ENCODE measurements at places on chromosomes 11 and 22.

GRCh38 chr22:24290459-24290858 is 19.8 kb downstream of the SPECC1L start:
- no peak for DNase-seq

DNA sequence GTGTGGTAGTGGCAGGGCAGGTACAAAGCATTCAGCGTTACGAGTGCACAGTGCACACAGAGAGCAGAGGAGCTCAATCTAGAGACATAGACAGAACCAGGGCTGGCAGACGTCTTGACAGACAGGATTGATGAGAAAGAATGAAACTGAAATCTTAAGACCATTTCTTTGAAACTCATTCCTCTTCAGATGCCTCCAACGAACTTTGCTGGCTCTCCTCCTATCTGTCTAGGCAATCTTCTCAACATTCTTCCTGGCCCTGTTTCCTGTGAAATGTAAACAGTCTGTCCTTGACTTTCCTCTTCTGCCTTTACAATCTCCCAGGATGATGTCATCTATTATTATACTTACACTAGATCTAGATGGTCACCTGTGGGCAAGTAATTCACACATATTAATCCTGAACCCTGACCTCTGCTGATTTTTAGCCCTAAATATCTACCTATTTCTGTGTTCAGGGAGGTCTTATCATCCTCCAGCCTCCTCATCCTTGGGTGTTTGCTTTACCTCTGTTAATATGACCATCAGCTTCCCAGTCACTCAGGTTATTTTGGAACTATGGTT is 119.5 kb downstream of the ENTHD1 start:
- no peak for DNase-seq

DNA sequence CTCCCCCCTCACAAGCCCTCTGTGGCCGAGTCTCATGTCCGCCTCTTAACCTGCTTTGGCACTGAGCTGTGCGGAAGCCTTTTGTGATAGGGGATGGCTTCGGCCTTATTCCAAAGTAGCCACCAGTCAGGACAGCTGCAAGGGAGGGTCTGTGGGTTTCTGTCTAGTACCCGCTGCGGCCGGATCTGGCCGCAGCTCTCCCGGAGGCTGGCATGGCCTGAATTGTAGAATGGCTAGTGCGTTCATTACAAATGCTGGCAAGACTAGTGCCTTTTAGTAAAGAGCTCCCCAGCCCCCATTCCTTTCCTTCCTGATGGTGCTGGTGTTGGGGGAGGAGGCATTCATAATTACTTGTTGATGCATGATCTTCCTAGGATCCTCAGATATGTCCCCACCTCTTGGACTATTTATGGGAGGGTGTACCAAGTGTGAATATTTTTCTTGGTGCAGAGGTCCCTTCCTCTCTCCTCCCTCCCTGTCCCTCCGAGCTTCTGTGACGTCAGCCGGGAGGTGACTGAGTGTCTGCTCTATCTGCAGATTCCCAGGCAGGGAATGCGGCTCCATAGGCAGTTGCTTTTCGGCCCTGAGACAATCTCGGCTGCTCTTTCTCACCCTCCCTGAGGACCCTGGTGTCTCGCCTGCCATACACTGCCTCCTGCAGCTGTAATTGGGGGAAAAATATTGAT is 108.7 kb upstream of the E2F8 start:
- DNase-seq, result peak; percentile 46

- DNase-seq, result no peak
Observed at GRCh38 chr11:68782711-68783110, 31.4 kb upstream of the TESMIN start.

DNA sequence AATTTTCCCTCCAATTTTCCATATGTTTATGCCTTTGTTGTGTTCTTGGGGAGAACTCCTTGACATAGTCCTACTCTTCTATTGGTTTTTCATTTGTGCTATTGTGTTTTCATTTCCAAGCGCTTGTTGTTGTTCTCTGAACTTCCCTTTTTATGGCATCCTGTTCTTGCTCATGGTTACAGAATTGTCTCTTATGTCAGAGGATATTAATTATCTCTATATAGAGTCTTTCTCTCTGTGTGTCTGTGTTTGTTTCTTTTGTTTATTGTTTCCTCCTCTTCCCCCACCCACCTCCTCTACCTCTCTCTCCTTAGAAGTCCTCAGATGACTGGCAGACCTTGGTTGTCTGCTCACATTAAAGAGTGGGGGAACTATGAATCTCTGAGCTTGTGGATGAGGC is 69.9 kb downstream of the HORMAD2 start:
- no peak for DNase-seq

- peak; percentile 24 for DNase-seq
Observed at GRCh38 chr22:28443526-28443876, 236.1 kb downstream of the TTC28 start.

- no peak for DNase-seq
Observed at GRCh38 chr22:44074337-44074984, 50.4 kb downstream of the PARVB start.

DNA sequence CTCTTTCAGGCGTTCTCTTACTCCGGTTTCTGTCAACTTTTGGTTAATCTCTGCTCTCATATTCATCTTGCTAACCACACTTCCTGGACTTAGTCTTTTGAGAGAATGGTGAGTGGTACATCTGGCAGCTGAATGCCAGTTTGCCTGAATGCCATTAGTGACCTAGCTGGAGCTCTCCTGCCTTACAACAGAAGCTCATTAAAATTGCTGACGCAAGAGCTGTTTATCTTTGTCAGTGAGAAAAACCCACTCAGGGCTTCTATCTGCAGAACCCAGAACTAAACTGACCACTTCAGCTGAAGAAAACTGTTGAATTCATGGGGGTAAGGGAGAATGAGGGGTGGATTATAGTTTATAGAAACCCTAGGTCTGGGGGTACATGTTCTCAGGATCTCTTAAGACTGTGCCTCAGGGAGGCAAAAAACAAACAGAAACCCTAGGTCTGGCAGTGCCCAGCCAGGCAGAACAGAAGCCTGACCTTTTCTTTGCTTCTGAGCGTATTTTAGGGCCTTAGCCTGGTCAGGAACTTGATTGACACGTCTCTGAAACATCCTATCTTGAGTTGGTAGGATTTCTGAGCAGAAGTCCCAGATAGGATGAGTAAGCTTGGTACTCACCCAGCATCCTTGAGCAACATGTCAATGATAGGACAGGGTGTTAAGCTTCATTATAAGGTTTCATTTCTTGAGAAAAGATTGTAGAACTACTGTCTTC is 52.8 kb upstream of the YWHAH start:
- no peak for DNase-seq

GRCh38 chr22:25172153-25172552 is 27.5 kb upstream of the CRYBB3 start:
- DNase-seq, result no peak

All from anterior cingulate cortex (tissue), 58 donors.